Cardiac septum (tissue), 1 donor: ENCODE measurements at places on chromosomes 12 and 14. TPM values are rescaled to one million over a fixed set of nuclear protein-coding genes. Genes with fewer than 3 reads are reported as not detected.

- peak; percentile 92 for DNase-seq
Measured at GRCh38 chr12:100573292-100574186, at the start of gene GAS2L3. GAS2L3 (plus strand) TSS chr12:100573684; CDS start chr12:100594905, 21,221 bp downstream.

- DNase-seq: peak; percentile 86
Measured at GRCh38 chr12:105672121-105672975, 341.9 kb downstream of the C12orf75 start.

DNA sequence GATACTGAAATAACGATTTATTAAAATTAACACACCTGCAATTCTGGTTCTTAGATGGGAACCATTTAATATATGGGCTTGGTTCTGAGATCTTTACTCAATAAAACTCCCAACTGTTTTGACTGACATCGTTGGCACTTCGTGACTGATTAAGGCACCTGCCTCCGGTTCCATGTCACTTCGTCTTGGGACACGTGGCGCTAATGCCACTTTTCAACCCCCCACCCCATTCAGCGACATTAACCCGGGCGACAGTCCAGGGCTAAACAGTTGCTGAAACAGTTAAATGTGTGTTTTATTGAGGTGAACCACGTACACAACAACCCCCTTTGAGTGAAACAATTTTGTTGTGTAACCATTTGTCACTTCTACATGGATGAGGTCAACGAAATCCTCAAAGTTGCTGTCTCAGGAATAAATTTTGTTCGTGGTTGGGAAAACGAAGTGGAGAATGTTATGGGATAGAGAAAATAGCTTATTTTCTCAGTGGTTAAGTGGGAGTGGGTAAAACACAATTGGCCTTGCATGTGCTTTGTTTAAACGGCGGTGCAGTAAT is 9.9 kb upstream of the SLC38A2 start:
- no peak for DNase-seq

The SYNDIG1L gene
- total RNA-seq: not detected

- no peak for DNase-seq
Measured at GRCh38 chr12:24776861-24777260, 172.0 kb downstream of the BCAT1 start.

GRCh38 chr14:97262336-97262735 is 465.2 kb downstream of the VRK1 start:
- DNase-seq: no peak

GRCh38 chr14:105124823-105125222 is 43.8 kb downstream of the JAG2 start:
- peak; percentile 3 for DNase-seq

The NINJ2 gene
- total RNA-seq: 3.9 TPM

- DNase-seq: no peak
Measured at GRCh38 chr14:94596361-94596760, 15.1 kb downstream of the SERPINA5 start.

- DNase-seq: no peak
Measured at GRCh38 chr12:71268598-71269280, 110.9 kb upstream of the TSPAN8 start.

The BEGAIN gene
- total RNA-seq: 1.2 TPM

DNA sequence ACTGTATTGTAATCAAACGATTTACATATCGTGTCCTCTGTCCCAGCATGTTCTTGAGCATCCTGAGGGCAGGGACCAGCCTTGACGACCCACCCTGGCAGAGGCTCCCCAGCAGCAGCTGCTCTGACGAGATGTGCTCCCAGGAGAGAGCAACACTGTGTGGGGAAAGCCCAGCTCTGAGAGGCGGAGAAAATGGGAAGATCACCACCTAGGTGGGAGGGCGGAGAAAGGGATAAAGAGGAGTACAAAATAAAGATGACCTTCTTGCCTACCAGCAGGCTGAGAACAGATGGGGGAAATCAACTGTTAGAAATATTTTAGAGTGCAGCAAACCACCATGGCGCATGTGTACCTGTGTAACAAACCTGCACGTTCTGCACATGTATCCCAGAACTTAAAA is 71.5 kb upstream of the CAPRIN2 start:
- no peak for DNase-seq

- DNase-seq: no peak
Measured at GRCh38 chr12:80129895-80130530, 30.7 kb downstream of the OTOGL start.

- DNase-seq: no peak
Measured at GRCh38 chr12:47272412-47273190, 192.8 kb upstream of the AMIGO2 start.

DNA sequence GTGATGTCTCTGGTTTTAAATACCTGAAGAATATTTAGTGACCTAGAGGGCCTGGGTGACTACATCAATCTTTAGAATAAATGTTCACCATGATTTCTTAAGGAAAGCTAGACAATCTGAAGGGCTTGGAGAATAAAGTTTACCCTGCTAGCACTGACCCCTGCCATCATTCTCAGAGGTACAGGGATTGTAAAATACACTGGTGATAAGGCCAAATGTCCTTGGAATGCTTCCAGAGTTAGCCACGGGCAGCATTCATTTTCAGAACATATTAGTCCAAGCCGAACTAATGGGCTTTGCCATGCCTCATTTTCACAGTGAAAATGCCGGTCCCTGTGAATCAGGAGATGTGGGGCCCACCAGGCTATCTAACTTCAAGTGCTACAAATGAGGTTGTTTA is 1381.7 kb upstream of the SEL1L start:
- DNase-seq: no peak

The EML5 gene
- 0.24 TPM for total RNA-seq

DNA sequence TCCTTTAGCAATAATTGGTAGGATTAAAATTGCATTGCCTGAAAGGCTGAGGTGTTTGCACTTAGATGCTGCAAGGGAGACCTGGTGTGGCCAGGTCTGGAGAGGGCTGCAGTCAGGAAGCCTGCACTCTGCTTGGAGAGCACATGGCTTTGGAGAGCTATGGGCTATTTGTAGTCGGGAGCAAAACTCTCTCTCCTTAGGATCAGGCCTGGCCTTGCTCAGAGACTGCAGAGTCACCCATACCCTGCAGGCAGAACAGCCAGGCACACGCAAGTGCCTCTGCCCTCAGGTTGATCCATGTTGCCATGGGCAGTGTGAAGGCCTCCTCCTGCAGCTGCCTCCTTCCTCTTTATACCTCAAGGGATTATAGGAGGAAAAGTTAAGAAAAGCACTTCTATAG is 26.8 kb downstream of the CKB start:
- no peak for DNase-seq

The RAPGEF3 gene
- total RNA-seq: 26.3 TPM

GRCh38 chr12:80015660-80016059 is 80.8 kb upstream of the PPP1R12A start:
- no peak for DNase-seq
